Tibial nerve (tissue), 4 donors: ENCODE measurements at places on chromosomes 7 and 10.

DNA sequence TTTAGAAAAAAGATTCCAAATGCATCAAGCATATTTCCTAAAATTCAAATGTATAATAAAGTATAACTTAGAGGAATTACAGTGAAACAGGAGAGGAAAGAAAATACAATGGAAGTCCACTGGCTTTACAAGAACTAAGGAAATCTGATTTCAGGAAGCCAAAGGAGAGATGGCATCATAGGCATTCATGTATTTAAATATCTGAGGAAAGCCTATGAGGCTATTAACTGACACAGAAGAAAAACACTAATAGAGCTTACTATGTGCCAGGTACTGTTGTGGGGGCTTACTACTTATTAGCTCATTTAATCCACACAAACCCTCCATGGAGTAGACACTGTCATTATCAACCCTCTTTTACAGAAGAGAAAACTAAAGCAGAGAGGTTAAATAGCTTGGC, 92.2 kb downstream of the SRPK2 start:
- no peak for DNase-seq

DNA sequence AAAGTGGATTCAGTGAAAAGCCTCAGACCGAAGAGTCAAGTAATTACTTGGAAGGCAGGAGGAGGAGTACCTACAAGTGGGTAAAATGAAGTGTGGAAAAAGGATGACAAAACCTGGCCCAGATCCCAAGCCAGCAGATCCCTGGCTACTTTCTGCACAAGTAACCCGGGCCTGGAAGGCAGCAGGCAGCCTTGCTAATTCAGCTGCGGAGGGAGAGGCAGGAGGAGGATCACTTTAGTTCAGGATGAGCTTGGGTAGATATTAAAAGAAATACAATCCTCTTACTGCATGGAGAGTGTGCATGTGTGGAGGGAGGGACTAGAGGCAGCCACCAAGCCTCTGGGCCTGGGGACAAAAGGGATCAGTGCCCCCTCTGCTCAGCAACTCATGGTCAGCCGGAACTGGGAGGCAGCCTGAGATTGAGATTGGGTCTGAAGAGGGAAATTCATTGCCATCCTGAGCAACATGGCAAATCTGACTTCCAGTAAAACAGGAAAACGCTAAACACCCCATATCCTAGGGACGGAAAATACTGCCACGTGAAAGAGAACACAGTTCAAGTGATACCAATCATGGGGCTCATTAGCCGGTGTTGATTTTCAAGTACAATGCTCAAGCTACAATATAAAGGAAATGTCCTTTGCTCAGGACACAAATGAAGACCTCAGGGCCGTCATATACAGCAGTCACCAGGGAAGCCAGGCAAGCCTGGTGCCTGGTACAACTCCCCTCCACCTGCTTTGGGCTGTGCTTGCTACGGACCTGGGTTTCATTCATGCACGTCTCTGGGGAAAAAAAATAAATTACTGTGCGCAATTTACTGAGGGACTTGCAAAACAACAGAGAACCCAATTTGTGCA, 1.3 kb downstream of the AMPH start:
- no peak for DNase-seq

DNA sequence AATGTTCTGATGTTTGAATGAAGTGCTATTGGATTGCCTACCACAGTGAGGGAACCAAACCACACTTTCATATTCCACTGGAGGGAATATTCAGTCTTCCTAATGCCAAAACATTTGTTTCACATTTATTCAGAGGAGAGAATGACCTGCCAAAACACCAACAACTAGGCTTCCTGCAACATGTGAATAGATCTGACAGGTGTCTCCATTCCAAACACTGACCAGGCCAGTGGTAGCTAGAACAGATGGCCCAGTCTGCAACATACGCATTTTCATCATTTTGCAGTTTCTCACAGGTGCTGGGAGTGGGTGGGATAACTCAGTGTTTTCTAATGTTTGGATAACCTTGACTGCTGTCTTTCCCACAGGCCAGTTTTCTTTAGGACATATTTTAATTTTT, 110.0 kb downstream of the RELN start:
- DNase-seq = no peak

- DNase-seq = no peak
Measured at GRCh38 chr7:20721086-20721810, 65.4 kb downstream of the SP8 start.

DNA sequence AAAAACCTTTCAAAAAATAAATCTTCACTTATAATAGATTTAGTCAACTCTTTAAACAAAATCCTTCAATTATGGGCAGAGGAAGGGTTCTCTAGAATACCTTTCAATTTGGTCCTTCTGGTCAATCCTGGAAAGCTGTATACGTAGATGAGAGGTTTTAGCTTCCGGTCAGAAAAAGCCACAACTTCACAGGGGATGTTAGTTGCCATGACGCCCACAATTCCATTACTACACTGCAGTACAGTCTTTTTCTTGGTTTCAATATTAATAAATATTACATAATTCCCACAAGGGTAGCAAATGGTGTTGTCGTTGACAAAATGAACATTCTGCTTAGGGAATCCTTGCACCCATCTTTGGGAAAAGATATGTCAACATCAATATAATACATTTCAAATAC, 1.7 kb downstream of the CFAP43 start:
- no peak for DNase-seq

- DNase-seq = no peak
Measured at GRCh38 chr7:50640256-50640655, 75.1 kb upstream of the DDC start.
